Suppressor macrophage (primary cell): ENCODE measurements at places on chromosomes 4 and X.
A peak's percentile ranks its signal among the peaks of the same experiment; 100 is the strongest.

GRCh38 chr4:100269446-100269845 lies 79.2 kb upstream of the DDIT4L start:
- no peak for DNase-seq

DNA sequence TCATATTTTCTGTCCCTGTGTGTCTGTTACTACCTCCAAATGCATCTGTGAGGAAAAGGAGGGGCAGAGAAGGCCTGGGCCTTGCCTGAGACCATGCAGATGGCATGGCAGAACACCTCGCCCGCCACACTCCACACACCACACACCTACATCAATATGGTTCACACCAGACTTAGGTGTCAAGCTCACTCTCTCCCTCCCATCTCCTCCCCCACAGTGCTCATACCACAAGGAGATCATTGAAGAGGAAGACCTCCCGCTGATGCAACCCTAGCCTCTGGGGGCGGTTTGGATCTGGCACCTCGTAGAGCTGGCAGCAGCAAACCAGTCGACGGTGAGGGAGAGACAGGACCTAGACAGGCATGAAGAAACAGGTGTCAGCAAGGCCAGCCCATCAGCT lies 16.6 kb upstream of the KDM5C start:
- no peak for DNase-seq

DNA sequence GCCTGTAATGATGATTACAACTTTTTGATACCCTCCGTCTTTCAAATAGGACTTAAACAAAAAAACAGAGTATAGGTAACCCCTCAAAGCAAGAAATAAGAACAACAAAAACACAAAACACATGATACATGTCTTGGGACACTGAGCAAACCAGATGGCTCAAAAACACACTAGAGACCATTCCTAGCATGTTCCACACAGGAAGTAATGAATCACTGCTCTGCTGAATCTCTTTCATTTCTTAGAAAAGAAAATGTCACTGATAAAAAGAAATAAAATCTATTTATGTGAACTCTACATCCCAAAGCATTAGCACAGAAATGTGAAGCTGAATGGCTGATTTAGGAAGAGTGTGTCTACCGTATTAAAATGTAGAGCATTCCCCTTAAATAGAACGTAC lies 134.5 kb upstream of the IL15 start:
- no peak for DNase-seq

DNA sequence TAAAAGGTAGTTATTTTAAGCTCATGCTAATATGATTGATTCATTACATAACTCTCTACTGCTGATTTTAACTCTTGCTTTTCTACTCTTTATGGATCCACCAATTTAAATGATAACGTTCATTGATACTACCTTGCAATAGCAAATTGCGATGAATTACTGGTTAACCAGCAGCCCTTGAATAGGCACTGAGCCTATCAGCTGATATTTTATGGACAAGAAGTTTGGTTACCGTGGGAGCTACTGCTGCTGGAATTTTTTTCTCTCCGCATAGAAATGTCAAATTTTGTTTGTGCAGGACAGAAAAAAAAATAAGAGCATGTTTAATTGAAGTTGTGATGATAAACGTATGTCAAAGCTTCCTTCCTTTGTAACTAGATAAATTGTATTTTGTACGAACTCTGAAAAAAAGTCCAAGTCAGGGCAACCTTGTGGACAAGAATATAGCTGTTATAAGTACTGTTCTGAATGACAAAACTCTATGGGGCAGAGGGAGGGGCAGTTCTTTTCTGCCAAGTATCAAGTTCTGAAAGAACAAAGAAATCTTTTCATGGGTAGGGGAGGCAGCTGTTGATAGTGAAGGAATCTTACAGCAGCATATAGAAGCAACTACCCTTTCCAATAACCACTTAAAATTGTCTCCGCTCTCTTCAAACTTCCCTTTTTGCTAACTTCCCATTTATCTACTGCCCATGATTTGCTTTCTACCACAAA lies 434.9 kb upstream of the PABPC4L start:
- peak; percentile 12 for DNase-seq

- DNase-seq, result peak; percentile 24
Measured at GRCh38 chrX:48934581-48935300, 15.9 kb upstream of the PIM2 start.

GRCh38 chr4:138405466-138405891 lies 163.3 kb upstream of the SLC7A11 start:
- peak; percentile 41 for DNase-seq

- DNase-seq, result no peak
Measured at GRCh38 chr4:107432451-107432850, 287.6 kb downstream of the PAPSS1 start.

- no peak for DNase-seq
Measured at GRCh38 chr4:37317104-37317643, 72.6 kb downstream of the NWD2 start.

DNA sequence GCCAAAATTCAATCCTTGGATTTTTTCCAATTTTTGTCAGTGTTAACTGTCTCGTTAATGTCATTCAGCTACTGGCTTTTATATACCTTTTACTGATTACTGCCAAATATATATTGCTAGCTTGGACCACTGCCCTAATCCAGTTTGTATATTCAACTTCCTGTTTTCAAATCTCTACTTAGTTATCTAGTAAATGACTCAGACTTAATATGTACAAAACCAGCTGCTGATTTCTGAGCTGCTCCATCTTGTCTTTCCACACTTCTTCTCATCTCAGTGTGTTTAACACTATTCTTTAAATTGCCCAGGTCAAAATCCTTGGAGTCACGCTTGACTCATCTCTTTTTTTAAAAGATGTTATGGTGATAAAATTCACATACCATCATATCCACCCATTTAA lies 1196.7 kb downstream of the RAPGEF2 start:
- DNase-seq, result no peak
